ENCODE measurements at places on chromosomes 7 and 10.
A peak's percentile ranks its signal among the peaks of the same experiment; 100 is the strongest.

DNA sequence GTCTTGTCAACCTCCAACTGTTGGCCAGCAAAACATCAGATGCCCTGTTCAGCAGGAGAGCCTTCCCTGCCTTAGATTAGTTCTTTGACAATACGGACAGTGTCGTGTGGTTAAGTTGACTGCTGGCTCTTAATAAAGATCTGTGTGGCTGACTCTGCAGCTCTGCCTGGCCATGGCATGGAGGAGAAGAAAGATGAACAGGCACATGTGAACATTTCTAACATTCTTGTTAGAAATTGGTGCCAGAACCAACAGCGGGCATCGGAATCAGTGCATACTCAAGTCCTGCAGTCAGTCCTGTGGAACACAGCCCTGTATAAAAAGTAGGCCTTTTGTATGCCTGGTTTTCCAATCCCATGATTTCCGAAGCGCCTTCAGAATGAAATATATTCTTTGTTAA is 455.6 kb downstream of the POM121L12 start:
- DNase-seq: no peak

DNA sequence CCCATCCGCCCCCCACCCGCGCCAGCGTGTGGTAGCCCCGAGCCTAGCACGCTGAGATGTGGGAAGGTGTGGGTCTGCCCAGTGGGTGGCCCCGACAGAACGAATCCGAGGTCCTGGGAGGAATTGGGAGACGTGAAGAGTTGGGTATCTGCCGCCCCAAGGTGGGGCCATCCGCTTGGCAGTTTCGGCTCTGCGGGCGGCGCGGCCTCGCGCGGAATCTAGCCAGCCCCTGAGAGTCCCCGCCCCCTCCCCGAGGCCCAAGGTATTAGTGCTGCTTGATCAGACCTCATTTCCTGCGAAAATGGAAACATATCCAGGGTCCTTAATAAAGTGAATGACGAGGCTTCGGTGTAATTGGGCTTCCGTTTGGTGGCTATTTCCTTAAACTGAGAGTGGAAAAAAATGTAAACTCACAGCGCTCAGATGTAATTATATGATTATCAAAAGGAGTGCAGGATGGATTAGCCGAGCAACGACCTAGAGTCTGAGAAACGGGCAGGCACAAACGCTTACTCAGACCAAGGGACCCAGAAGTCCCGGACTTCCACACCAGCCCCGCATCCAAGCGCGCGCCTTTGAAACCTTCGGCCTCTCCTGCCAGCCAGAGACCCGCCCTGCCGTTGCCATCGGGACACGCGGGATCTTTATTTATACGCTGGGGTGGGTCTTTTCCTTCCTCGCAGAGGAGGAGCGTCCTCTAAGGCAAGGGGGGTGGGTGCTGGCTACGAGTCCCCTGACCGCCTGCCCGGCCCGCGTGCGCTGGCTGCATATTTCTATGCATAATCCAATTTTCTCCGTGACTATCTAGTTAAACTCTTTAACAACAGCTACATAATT is 12.8 kb downstream of the LBX1 start:
- DNase-seq: no peak

DNA sequence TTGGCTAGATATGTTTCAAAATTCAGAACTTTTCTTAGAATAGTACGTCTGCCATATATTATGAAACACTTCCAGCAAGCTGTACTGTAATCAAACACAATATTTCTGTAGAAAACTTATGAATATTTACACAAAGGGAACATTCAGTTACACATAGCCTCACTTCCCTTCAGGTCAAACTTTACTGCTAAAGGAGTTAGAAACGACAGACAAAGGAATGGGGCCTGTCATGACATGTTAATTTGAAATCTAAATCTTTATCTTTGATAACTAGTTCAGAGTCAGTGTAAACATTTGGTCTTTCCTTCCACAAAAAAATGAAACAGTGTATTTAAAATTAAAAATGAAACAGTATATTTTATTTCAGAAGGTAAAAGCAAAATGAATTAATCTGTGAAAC is 1.0 kb upstream of the CROT start:
- DNase-seq: no peak

- DNase-seq: no peak
Measured at GRCh38 chr10:44282626-44283300, 102.1 kb downstream of the CXCL12 start.

DNA sequence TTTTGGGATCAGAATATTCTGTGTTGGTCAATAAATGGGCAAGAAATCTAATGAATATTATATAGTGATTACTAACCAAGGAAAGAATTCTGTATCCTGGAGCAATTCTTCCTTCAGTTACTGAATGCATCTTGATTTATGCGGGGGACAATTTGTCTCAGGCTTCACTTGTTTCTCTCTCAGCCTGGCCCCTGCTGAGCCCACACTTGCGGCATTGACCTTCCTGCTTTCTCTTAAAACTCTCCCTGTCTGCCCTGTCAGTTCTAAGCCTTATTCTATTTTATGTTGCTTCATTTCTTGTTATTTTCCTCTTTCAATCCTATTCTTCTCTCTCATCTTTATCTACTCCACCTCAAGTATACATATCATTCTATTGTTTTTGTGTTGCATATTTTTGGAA is 122.1 kb upstream of the TPK1 start:
- DNase-seq: no peak

DNA sequence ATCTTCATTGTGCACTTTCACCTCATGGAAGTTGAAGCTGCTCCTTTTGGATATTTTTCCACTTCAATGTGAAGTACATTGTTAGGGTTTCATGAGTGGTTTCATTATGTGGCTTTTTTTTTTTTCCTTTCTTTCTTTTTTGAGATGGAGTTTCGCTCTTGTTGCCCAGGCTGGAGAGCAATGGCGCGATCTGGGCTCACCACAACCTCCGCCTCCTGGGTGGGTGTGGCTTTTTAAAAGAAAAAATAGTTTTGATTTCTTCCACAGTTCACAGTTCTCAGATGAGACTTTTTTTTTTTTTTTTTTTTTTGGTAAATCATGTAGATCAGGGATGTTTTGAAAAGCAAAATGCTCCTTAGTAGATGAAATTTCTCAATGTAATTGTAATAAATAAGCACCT is 652.3 kb upstream of the ANKRD30A start:
- no peak for DNase-seq

DNA sequence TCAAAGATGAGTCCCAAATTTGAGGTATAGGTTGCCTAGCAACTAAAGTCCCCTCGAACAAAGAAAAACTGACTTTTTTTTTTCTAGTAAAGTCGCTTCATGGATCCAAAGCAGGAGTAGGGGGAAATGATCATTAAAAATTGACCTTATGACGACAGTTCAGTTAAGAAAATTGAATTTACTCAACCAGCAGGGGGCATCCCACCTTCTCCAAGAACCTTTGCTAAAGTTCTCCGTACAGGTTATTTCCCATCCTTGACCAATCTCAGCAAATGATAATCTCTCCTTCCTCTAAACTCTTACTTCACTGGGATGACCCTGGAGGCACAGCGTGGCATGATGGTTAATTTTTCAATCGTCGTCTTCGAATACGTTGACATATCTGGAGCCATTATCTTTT is 228.3 kb downstream of the CALN1 start:
- DNase-seq: no peak

- DNase-seq: no peak
Measured at GRCh38 chr7:141462958-141463357, 88.3 kb upstream of the AGK start.

- DNase-seq: no peak
Measured at GRCh38 chr10:132631338-132631735, 93.8 kb downstream of the INPP5A start.

- DNase-seq: no peak
Measured at GRCh38 chr10:106982268-106982667, 182.2 kb downstream of the SORCS1 start.

GRCh38 chr7:47474937-47475879 is 106.7 kb downstream of the TNS3 start:
- DNase-seq: peak; percentile 11

- DNase-seq: no peak
Measured at GRCh38 chr10:70806841-70807240, 8.9 kb upstream of the SGPL1 start.

GRCh38 chr7:156446990-156447389 is 193.6 kb upstream of the RNF32 start:
- DNase-seq: no peak

DNA sequence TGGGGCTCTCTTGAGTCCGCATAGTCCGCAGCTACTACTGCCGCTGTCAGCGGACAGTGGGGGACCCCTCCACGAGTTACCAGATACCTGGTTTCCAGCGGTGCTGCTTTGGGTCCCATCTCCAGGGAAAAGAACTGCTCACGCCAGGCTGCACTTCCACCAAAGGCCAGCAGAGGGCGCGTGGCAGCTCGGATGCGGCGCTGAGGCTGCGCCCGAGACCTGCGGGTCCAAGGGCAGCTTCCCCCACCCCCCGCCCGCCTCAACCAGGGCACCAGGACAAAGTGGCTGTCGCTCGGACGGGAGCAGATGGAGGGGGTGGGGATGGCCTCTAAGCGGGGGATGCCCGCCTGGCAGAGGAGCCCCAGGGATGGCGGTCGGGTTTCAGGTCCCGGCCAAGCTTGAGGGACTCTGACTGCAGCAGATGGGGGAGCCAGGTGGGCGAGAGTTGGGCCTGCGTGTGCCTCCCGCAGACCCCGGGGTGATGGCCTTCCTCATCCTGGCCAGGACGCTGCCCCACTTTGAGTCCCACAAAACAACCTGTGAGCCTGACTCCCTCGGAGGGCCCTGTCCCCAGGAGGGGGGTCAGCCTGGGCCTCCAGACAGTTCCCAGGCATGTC is 23.8 kb upstream of the ZNF735 start:
- no peak for DNase-seq

DNA sequence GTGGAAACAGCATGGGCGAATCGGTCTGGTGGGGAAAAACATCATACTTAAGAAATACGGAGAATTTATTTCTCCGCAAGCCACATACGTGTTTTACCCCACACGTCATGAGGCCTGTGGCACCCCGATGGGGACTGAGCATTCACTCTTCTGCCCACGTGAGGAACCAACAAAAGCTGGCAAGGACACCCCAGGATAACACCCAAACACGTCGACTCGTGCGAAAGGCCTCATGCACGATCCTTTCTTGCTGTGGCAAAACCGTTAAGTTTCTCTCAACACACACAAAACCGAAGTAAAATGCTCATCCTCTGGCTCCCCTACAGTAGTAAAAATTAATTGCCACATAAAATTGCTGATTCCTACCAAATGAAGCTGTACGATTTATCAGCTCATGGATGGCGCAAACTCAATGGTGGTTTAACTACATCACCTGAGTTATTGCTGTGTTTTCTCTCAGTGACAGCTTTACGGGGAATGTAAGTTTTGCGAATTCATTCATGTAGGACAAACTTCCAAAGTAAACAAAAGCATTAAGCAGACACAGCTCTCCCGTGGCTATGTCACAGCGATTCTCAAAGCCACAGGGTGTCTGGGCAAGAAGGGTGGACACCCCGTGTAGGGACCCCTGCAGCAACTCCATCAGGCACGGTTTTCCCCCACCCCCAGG is 97.0 kb downstream of the CTBP2 start:
- DNase-seq: no peak

GRCh38 chr7:50056131-50056530 is 36.9 kb downstream of the ZPBP start:
- DNase-seq: no peak

- DNase-seq: no peak
Measured at GRCh38 chr7:4189131-4189570, 492.9 kb upstream of the FOXK1 start.

GRCh38 chr10:13439313-13440184 is 89.3 kb downstream of the BEND7 start:
- no peak for DNase-seq

- DNase-seq: peak; percentile 19
Measured at GRCh38 chr10:22252224-22252800, 34.5 kb upstream of the EBLN1 start.

DNA sequence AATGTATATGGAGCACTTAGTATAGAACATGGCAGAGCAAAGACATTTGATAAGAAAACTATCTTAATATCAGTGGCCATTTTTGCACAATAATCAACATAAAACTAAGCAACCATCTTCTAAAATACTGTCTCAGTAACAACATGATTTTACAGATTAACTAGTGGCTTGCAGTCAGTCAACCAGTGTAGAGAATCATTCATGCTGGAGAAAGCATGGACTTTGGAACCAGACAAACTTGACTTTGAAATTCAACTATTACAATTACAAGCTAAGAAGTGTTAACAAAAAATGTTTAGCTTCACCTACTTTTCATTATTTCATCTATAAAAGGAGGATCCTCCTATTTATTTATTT is 27.7 kb downstream of the CUBN start:
- DNase-seq: no peak

- no peak for DNase-seq
Measured at GRCh38 chr10:66365686-66366085, 560.1 kb upstream of the LRRTM3 start.

- no peak for DNase-seq
Measured at GRCh38 chr10:14362104-14362503, 31.4 kb upstream of the FRMD4A start.

- no peak for DNase-seq
Measured at GRCh38 chr7:116030651-116031276, at the start of gene TFEC. TSS of gene TFEC (minus strand) at chr7:116030763. CDS start at chr7:115984441, 46,322 bp downstream.

DNA sequence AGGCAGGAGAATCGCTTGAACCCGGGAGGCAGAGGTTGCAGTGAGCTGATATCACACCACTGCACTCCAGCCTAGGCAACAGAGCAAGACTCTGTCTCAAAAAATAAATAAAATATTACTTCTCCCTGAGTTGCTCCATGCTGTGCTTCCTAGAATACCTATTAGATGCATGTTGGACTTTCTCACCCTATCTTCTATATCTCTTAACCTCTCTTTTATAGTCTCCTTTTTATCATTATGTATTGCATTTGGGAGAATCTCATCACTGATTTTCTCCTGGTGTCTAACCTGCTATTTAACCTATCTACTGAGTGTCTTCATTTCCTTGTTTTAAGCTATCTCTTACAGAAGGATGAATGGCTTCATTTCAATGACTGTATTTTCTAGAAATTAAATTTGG is 32.1 kb upstream of the NANOS1 start:
- DNase-seq: no peak

DNA sequence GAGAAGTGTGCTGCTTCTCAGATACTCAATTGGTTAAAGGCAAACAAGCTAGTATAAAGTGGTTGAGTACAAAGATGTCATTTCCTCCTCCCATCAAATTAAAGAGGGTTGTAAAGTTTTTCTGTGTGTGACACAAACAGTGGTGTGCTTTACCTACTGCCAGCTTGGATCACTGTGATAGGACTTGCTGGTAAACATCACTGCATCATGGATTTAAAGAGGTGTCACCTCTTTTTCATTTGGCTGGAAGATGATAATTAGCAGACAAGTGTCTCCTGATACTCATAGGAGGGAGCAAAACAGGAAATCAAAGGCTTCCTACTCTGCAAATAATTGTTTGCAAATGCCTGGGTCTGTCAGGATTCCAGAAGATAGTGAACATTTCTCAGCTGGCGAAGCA is 200.5 kb downstream of the MDFIC start:
- no peak for DNase-seq

- no peak for DNase-seq
Measured at GRCh38 chr10:104104418-104104817, 17.6 kb upstream of the SFR1 start.

GRCh38 chr10:79162861-79163665 is 94.3 kb downstream of the ZMIZ1 start:
- no peak for DNase-seq

- no peak for DNase-seq
Measured at GRCh38 chr7:32289651-32290414, 200.3 kb downstream of the LSM5 start.

GRCh38 chr10:21281765-21282484 is 243.6 kb downstream of the SKIDA1 start:
- no peak for DNase-seq

- no peak for DNase-seq
Measured at GRCh38 chr10:110171032-110171431, 36.4 kb upstream of the MXI1 start.

GRCh38 chr10:130037169-130037661 is 73.1 kb upstream of the EBF3 start:
- no peak for DNase-seq

GRCh38 chr7:100825215-100825671 is 2.1 kb downstream of the EPHB4 start:
- no peak for DNase-seq

Data from T-helper 1 cell (primary cell).